ENCODE measurements at places on chromosomes 3 and 15.

DNA sequence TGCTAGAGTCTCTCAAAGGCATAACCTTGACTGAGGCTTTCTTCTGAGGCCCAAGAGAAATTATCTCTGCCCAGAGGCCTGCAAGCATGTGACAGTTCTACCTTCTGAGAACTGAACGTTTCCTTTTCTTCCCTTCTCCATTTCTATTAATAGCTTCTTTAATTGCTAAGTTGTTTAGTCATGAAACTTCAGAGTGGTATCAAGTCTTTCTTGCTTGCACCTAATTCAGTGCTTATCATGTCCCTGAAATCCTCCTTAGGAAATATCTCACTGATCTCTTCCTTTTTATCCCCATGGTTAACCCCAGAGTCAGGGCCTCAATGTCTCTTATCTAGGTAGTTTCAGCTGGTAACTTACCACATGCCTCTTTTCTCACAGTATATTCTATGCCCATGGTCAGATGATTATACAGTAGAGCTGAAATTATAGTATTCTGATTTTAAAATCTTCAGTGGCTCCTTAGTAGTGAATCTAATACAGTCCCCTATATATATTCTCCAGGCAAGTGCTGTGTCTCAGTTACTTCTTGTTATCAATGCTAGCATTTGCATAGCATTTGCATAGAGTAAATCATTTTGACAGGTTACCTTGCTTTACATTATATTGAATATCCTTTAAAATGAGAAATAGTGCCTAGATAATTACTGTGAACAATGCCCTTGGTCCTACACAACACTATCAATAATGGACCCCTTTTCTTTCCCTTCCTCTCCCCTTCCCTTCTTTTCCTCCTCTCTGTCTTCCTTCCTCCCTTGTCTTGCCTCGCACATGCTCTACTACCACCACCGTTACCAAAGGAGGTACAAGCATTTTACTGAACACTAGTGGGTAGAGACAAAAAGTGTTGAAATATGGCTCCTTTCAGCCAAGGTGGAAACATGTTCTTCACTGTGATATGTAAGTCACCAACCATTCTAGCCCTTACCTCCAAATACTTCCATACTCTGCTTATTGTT is 33.0 kb downstream of the KBTBD8 start:
- no peak for DNase-seq

- no peak for DNase-seq
Observed at GRCh38 chr15:67882487-67883233, 42.8 kb upstream of the RNU6-1 start.

- DNase-seq = no peak
Observed at GRCh38 chr3:63955830-63956545, 43.8 kb upstream of the SCAANT1 start.

DNA sequence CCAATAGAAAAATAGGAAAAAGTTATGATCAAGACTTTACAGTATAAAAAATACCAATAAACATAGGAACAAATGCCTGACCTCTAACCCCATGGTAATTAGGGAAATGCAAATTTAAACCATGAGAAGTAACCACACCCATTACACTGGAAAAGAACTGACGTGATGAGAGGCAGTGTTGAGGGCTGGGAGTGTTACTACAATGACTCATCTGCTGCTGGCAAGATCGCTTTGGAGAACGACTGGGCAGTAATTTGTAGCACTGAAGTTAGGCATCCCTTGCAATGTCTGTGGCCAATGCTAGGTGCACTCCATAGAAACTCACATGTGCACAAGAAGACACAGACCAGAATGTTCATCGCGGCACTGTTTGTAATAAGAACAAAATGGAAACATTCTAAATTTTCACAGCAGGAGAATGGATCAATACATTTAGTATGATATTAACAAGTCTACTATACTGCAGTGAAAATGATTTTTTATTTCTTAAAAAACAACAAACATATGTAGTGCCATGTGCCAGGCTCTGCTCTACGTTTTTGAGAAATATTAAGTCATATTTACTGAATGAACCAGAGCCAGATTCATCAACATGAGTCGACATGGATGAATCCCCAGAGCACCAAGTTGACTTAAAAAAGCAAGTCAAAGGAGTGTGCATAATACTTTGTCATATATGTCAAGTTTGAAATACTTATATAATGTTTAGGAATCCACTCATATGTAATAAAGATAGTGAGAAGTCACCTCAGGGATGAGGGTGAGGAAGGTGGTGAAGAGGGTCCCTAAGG is 37.6 kb upstream of the EPHB3 start:
- no peak for DNase-seq

DNA sequence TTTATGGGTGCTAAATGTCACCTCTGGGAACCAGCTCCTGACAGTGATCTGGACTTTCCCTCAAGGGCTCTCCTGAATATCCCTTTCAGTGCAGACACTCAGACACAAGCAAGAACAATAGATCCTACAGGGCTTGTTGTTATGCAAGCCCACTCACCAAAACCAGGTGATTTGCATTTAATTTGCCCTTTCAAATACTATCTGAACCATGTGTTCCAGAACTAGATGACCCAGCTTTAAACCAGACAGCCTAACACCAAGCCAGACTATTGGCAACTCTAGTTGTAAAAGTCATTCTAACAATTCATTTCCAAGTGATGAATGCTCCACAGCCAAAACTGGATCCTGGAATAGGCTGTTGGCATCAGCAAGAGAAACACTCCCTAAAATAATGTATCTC is 5.6 kb upstream of the ATP8B4 start:
- no peak for DNase-seq

- DNase-seq = no peak
Observed at GRCh38 chr3:43522727-43523362, 99.0 kb downstream of the ANO10 start.

DNA sequence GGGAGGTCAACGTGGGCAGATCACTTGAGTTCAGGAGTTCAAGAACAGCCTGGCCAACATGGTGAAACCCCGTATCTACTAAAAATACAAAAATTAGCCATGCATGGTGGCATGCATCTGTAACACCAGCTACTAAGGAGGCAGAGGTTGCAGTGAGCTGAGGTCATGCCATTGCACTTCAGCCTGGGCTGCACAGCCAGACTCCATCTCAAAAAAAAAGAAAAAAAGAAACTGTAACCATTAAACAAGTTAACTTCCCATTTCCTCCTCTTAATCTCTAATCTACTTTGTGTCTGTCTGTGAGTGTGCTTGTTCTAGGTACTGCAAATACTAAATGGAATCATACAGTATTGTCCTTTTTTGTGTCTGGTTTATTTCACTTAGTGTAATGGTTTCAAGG is 2.7 kb downstream of the RBM6 start:
- no peak for DNase-seq

DNA sequence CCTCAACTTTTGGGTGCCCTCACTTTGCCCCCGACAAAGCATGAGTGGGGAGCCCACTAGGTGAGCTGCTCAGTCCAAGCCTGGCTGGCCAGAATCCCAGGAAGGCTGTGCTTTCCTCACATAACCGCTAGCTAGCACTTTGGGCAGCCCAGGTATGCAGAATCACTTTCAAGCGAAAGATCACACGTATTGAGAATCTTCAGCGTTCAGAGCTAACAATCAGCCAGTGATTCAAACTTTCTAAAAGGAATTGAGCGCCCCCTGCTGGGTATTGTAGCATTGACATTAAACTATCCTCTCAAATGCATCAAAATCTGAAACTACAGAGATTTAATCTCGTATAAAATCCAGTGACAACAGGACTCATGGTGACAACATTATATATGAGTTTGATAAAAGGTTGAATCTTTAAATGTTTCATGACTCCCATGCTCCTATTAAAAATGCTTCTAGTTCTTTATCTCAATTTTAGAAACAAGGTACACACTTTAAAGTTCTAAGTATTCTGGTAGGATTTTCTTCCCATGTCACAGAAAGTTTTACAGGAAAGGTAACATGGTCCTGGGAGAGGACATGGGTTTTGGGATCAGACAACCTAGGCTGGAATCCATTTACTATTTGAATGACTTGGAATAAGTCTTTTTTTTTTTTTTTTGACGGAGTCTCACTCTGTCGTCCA is 11.8 kb downstream of the ANAPC13 start:
- peak; percentile 21 for DNase-seq

- DNase-seq = no peak
Observed at GRCh38 chr3:152550284-152550683, 281.6 kb downstream of the MBNL1 start.

- DNase-seq = no peak
Observed at GRCh38 chr3:170740726-170741591, 129.0 kb downstream of the RPL22L1 start.

DNA sequence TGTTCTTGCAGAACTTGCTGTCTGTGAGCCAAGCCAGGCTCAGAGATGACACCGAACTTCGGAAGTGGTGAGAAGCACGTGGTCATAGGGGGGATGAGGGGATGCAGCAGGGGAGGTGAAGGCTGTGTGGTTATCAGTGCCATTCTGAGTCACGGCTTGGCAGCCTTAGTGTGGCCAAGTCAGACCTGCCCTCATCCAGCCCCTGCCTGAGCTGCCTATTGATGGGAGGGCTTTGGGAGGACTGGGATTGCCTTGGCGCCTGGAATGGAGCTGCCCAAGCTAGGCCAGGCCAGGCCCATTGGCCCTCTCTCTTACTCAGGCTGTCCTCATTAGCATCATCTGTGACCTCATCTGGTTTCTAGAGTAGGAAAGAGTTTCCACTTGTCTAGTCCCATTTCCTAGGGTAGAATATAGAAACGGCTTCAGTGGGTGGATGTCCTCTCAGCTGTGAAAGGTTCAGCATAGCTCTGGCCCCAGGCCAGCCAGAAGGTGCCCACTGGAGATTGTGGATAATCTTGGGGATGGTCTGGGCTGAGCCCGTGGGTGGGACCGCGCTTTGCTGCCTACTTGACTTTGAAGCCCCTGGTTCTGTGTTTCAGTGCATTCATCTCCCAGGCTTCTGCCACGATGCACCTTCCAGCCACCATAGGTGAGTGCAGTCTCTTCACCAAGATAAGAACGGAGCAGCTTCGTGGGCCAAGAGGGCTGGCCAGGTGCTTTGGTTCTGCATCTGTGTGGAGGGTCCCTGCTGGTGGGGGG is 7.2 kb downstream of the FAH start:
- DNase-seq = no peak

GRCh38 chr15:94203306-94203705 is 28.1 kb upstream of the MCTP2 start:
- no peak for DNase-seq

DNA sequence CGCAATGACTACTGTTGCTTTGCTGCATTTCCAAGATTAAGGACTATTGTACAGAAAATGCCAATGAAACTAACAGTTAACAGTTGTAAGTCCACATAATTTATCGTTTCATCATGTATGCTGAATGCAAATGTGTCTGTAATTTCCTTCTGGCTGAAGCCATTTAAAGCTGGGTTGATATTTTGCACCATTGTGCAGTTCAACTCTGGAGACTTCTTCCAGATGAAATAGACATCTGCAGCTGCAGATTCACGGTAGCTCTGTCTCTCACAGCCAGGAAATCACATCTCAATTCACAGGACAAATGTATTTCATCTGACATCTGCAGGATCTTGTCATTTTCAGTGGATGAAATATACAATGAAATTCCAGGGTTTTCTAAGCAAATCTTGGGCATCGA is 145.4 kb downstream of the CHL1 start:
- no peak for DNase-seq

- DNase-seq = no peak
Observed at GRCh38 chr3:153215966-153216365, 53.9 kb downstream of the RAP2B start.

DNA sequence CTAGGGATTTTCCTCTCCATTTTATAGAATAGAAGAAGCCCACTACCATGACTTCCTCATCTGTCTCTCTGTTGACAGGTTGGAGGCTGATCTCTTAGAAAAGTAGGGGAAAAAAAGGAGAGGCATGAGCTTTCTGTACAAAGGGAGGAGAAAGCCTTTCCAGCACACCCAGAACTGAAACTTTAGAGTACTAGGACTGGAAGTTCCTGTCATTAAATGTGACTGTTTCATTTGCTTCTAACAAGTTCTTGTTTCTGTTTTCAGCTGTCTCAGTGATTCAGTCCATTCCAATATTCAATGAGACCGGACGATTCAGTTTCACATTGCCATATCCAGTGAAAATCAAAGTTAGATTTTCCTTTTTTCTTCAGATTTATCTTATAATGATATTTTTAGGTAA is 39.0 kb downstream of the INTS14 start:
- DNase-seq = no peak

DNA sequence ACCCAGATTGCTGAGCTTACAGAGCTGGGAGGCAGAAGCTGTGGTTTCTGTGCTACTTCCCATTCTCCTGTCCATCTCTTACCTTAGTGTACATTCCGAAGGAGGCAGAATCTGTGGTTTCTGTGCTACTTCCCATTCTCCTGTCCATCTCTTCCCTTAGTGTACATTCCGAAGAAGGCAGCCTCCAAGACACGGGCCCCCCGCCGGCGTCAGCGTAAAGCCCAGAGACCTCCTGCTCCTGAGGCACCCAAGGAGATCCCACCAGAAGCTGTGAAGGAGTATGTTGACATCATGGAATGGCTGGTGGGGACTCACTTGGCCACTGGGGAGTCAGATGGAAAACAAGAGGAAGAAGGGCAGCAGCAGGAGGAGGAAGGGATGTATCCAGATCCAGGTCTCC is 11.2 kb downstream of the NUTM1 start:
- DNase-seq = no peak

DNA sequence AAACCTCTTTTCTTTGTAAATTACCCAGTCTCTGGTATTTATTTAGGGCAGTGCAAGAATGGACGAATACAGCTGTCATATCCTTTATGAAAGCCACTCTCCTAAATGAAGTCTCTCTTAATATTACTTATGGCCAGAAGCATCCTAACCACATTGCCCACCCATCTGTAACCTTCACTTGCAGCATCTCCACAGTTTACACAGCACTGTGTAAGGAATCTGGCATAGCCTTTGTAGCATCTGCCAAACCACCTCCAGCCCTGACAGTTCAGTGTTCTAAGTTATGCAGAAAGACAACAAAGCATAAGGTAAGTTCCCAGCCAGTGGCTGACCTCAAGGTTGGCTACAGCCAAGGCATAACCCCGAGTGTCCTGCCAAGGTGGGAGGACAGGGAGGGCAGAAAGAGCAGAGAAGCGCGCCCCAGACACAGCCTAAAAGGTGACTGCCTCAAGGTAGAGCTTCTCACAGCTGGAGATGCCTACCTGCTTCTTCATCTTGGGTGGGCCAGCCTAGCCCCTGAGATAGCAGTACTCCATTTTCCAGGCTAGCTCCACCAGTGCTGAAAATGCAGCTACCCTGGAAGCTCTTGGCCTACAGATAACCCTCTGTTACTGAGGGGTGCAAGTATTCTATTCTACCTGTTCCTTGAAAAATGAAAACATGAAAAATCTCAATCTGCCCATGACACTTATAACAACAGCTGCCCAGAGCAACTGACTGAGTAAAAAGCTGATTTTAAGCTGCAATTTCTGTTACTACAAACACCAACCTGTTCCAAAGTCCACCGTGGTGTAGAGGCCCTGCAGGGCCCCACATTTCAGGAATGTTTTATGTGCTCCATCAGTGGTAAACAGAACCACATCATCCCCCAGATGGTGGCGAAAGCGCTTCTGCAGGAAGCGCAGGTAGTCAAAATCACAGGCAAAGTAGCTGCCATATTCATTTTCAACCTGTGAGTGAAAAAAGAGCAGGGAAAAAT is 39.3 kb downstream of the GLB1 start:
- no peak for DNase-seq

GRCh38 chr3:64621726-64622395 is 65.9 kb downstream of the ADAMTS9 start:
- DNase-seq = no peak
